ENCODE measurements at places on chromosomes 7 and 10. TPM values are rescaled to one million over a fixed set of nuclear protein-coding genes. Genes with fewer than 3 reads are reported as not detected.

The GBX1 gene
- polyA plus RNA-seq: not detected

- no peak for DNase-seq
These were observed 293.8 kb downstream of the PHTF2 start for GRCh38 chr7:78092331-78092730.

DNA sequence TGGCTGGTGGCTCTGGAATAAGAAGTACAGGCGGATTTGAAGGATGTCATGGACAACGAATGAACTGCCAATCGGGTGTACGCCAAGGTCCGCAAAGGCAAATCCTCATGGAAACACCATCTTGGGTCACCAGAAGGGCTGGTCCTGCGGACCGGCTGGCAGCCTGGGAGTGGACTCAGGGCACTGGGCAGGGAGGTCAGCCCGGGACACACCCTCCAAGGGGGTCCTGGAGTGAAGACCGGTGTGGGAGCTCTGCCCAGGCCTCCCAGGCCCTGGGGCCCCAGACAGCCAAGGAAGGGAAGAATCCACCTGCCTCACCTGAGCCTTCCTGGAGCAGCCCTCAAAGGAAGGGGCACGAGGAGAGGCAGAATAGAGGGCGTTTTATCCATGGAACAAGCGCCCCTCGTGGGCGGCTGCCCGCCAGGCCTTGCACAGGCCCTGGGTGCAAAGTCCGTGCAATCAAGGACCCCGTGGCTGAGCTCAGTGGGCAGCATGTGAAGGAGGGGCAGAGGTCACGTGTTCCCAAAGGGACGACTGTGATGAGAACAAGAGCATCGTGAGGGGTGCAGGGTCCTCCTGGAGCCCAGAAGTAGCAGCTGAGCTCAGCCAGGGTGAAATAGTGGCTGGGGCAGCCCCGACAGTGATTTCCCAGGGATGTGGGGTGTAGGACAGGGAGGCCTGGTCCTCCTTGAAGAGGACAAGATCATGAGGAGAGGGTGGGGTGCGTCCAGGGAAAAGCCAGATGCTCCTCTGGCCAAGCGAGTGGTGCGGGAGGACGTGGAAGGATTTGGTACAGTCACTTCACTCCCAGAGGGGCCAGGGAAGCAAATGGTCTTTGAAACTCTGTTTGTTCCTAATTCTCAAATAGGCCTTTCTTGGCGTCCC, 105.2 kb downstream of the TCERG1L start:
- DNase-seq: no peak

The MYOF gene
- polyA plus RNA-seq: 254 TPM

The ADARB2 gene
- polyA plus RNA-seq: not detected

- DNase-seq: no peak
These were observed 5.9 kb downstream of the GNAT3 start for GRCh38 chr7:80505900-80506500.

DNA sequence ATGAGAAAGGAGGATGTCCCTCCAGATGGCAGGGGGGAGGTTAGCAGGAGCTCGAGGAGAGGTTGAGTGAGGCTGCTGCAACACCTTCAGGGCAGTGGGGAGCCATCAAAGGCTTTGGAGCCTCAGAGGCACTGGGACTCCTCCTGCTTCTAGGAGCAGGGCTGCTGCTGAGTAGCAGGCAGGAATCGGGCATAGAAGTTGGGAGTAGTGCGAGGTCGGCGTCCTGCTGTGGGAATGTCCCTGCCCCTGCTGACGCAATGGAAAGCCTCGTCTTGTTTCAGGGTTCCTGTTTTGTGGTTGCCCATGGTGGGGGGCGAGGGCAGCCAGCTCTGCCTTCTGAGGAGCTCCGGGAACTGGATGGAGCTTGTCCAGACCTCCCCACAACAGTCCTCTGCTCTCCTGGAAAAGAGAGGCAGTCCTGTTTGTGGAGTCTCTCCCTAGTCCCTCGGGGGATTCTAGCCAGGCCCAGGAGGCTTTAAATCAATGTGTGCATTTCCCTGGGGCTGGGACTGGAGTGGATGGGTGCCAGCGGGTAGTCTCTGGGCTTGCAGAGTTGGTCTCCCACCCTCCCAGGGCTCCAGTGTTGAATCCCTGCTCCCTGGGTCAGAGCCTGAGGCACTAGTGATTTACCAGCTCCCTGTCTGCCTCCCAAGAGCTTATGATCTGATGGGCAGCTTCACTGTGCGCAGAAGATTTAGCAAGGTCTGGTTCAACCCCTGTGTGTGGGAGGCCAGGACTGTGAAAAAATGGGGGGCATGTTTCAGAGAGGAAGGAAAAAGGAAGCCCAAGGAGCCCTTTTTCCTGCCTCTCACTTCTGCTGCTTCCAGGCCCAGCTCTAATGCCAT, 98.7 kb upstream of the PPIF start:
- DNase-seq: no peak
